ENCODE measurements at places on chromosomes 3 and 15.
A peak's percentile ranks its signal among the peaks of the same experiment; 100 is the strongest.

- DNase-seq = peak; percentile 43
These were observed 932 bp downstream of the GSK3B start for GRCh38 chr3:120093119-120093910.

- DNase-seq = no peak
These were observed 75.4 kb downstream of the CMTM8 start for GRCh38 chr3:32313723-32314473.

GRCh38 chr3:129068291-129068886, 7.8 kb downstream of the GP9 start:
- no peak for DNase-seq

- DNase-seq = no peak
These were observed 554.2 kb downstream of the TUSC7 start for GRCh38 chr3:117263745-117264144.

- DNase-seq = no peak
These were observed 30.4 kb downstream of the CHRNA7 start for GRCh38 chr15:32060706-32061105.

DNA sequence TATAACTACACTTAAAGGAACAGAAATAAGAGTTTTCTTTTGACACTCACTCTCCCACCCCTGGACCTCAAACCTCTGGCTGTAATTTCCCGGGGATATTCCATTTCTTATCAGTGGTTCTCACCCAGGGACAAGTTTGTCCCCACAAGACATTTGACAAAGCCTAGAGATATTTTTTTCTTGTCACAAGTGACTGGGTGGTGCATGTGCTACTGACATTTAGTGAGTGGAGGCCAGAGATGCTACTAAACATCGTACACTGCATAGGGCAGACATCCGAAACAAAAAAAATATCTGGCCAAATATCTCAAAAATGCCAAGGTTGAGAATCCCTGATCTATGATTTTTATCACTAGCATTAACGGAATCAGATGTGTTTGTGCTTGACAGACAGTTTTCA, 168.0 kb upstream of the FRMD4B start:
- no peak for DNase-seq

DNA sequence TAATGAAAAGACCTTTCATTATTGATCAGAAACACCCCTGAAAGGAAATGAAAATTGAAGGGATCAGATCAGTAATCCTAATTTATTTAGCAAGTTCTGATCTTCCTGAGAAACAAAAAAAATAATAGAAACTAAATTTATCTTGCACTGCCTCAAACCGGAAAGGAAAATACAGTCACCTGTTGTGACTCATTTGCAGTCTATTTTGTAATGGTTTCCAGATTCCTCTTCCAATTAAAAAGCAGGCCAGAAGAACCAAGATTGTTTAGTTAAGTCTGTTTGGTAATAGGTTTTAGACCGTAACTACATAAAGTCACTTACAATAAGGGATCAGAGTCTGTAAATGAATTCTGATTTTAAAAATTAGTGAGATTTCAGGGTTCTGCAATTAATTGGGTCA, 49.7 kb upstream of the ATOSA start:
- no peak for DNase-seq

GRCh38 chr15:89356634-89357298, 22.1 kb upstream of the POLG start:
- DNase-seq = no peak

- DNase-seq = no peak
These were observed 27.4 kb upstream of the OR5K4 start for GRCh38 chr3:98326105-98326893.

DNA sequence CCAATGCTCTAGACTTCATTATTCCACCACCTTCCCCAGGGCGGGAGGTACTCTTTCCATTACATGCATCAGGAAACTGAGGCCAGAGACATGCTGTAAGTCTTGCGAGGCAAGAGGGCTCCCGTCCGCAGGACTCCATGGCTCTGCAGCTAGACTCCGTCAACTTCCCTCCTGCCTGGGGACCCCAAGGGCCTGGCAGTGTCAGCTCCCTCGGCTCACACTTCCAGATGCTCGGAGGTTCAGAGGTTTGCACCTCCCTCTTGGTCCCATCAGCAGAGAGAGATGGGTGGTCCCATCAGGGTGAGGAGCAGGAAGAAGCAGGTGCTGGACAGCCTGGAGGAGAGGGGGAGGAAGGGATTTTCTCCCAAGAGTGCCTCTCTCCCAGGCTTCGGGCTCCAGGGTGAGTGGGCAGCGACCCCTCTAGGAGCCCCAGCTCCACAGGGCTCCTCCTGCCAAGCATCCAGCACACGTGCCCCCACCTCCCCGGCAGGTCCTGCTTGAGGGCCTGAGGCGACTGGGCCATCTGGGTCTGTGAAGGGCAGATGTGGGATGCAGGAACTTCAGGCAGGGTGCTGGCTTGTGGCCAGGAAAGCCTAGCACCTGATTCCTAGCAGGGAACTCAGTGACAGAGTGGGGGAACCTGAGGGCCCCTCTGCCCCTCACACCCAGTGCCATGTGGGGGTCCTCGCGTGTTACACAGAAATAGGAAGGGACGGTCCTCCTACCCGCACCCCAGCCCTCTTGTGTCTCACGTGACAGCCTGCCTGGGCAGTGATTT, 9.3 kb downstream of the PAK6 start:
- DNase-seq = no peak

DNA sequence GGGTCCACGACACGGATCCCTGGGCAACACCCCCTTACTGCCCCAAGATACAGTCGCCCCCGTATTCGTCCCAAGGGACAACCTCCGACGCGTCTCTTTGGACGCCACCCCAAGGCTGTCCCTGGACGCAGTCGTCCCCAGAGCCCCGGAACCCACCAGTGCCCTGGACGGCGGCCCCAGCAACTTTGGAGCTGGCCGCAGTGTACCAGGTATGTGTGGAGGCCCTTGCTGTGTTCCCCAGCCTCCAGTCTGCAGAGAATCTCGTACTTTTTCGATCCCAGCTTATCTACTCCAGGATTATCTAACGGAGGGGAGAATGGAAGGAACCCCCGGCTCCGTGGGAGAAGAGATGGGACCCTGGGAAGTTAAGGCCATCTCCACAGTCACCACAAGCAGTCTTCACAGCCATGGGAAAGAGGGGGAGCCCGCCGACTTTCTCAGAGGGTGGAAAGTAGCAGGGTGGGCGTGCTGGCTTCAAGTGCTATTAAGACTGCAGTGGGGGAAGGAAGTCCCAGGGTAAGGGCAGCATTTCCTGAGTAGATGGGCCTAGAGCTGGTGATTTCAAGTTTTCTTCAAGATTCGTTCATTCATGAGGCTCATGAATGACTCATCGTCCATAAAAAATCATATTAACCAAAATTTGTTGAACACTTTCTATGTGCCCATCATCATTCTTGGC, 1.1 kb downstream of the MESP2 start:
- no peak for DNase-seq

DNA sequence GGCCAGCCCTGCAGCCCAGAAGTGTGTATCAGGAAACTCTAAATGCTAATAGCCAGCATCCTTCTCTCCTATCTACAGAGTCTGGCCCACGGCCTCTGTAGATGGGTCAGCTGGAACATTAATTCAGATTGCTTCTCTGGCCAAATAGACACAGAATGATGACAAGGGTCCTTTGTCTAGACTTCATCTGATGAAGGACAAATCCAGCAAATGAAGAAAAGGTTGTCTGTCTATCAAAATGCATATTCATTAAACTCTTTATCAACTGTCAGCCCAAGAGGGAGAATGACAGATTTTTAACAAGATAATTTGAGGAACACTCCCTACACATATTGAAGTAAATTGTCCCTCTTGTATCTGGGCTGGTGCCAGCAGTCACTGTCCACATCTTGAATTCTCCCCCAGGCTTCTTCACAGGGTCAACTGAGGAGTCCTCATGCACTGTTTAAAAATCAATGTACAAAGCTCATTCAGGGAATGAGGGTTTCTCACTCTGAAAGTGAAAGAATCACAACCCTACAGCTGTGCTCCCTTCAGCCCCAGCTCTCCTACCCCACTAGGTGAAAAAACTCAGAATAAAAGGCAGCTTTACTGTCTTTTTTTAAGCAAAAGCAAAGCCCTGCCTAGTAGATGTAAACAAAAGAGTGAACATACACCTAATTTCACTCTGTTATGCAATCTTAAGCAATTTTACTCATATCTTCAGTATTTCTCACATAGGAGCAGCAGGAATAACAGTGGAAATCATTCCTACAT, 507.7 kb downstream of the IGSF11 start:
- DNase-seq = peak; percentile 69

DNA sequence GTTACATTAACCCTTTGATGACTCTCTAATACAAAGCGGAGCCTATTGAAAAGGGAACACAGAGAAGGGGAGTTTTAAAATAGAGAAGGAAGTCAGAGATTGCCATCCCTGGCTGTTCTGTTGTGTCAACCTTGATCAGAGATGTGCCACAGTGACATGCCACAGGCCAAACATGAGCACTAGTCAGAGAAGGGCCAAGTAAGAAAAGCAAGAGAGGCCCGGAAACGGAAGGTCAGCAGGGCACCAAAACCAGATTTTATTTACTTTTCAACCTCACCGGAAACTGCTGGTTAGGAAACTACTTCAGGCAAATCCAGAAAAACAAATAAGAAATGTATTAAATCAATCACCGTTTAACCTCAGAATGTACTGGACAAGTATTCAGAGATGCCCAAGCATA, 171.8 kb downstream of the ALCAM start:
- DNase-seq = no peak

DNA sequence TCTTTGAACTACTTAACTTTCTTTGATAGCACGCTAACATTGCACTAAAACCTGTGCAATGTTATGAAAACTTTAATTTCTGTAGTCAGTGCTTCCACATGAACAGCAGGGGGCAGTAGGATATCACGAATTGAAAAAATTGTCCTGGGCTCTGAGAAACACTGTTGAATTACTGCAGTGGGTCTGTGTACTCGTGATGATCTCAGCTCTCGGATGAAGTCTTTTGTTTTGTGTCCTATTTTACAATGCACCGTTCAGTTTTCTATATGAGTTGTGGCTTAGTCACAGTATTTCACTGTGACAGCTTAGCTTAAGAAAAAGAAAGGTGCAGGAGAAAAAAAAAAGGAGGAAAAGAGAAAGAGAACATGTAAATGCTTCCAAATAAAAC, 141.3 kb upstream of the CCDC54 start:
- DNase-seq = peak; percentile 98

- no peak for DNase-seq
These were observed 21.9 kb downstream of the C3orf62 start for GRCh38 chr3:49255112-49255511.
